ENCODE measurements at places on chromosomes 6 and 20. TPM values are rescaled to one million over a fixed set of nuclear protein-coding genes. Genes with fewer than 3 reads are reported as not detected.
A peak's percentile ranks its signal among the peaks of the same experiment; 100 is the strongest.

TRIM15 gene
- not detected for total RNA-seq

- DNase-seq: no peak
Measured at GRCh38 chr6:168922436-168922835, 331.2 kb downstream of the THBS2 start.

DNA sequence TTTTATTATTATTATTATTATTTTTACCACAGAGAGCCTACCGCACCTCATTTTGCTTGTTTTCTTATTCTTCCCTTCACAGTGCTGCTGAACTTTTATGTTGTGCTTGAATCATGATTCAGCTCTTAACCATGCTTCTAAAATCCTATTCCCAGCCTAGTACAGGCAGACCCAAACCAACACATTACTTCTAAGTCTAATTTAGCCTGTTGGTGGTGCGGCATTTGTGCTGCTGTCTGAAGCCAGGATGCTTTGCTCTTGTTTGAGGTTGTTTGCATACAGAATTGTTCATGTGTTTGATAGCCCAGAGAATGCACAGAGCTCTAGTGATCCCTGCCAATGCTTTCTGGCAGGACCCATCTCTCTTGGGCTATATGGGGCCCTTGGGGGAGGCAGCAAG lies 213.5 kb upstream of the KCNG1 start:
- DNase-seq: no peak

DNA sequence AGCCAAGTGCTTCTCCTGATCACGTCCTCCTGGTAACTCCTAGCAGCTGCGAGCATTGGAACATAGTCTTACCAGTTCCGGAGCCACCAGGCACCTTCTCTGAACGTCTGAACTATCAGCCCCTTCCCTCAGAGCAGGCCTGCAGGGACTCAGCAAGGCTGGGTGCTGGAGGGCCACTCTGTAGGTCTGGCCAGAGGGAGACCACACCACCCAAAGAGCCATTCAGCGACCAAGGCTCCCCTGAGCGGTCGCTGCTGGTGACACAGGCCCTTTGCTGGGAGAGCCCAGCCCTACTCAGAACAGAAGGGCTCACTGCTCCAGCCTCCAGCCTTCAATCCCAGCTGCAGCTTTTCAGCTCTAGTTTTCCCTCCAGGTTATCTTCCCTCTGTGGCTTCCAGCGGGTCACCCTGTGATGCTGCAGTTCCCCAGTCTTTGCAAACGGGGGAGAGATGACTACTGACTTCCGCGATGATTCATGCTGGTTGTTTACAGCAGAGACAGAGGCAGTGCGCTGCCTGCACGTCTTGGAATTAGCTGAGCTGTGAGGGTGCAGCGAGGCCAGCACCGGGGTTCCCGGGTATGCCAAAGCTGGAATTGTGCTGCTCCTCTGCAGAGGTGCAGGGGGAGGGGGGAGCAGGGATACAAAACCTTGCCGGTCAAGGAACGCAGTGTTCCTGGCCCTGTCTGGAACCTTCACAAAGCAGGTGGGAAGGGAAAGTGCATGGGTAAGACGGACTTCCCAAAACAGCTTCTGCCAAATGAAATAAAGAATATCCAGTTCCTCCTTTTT lies 161.4 kb downstream of the LY86 start:
- peak; percentile 59 for DNase-seq

GRCh38 chr20:8126181-8126580 lies 5.9 kb upstream of the PLCB1 start:
- DNase-seq: no peak

GRCh38 chr20:6705106-6705766 lies 62.2 kb upstream of the BMP2 start:
- no peak for DNase-seq

CST5 gene
- total RNA-seq: not detected

DNA sequence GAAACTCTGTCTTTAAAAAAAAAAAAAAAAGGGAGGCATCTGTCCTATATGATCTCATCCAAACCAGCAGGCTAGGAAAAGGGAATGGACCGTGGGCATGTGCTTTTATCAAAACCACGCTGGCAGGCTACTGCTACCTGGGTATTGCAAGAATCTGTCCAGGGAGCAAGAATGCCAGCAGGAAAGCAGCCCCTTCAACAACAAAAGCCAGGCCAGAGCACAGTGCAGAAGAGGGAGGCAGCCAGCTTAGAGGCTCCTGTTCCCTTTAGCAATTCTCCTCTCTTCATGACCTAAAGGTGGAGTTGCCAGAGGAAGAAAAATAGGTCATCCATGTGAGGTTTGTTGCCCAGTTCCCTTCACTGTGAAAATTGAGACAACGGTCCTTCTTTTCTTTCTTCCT lies 18.2 kb downstream of the TBC1D20 start:
- DNase-seq: no peak

DNA sequence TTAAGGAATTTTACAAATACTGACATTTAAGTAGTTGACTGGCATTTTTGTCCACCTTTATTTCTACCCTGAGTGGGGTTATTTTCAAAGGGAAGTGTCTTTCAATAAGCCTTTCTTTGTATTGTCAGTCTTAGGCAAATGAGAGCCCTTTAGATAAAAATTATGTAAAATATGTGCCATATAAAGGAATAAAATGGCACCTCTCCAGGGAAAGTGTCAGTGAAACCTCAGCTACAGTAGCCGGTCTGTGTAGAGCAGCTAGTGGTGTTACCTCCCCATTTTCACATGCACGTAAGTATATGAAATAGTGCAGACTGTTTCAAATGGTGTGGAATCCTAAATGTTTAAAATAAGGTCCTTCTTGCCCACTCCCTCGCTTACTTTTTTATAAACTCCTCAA lies 5.0 kb downstream of the FAM217B start:
- no peak for DNase-seq

Measured in H9 (cell line).